Fibroblast of villous mesenchyme (primary cell): ENCODE measurements at places on chromosomes 1 and 21. TPM values are rescaled to one million over a fixed set of nuclear protein-coding genes. Genes with fewer than 3 reads are reported as not detected.

S100A7A gene
- not detected in 2 replicates for total RNA-seq

ARL8A gene
- 18.7 and 28.5 TPM in 2 replicates for total RNA-seq

LRRC38 gene
- not detected in 2 replicates for total RNA-seq

DIO1 gene
- not detected in 2 replicates for total RNA-seq

PIK3R3 gene
- total RNA-seq: 10.3 and 14.2 TPM in 2 replicates

CHIA gene
- not detected in 2 replicates for total RNA-seq

CNST gene
- 27.7 and 44.0 TPM in 2 replicates for total RNA-seq

ORC1 gene
- total RNA-seq: 4.8 and 5.2 TPM in 2 replicates

GSTM4 gene
- total RNA-seq: 11.7 and 15.1 TPM in 2 replicates

FCMR gene
- 1.3 and 1.6 TPM in 2 replicates for total RNA-seq

SELE gene
- total RNA-seq: not detected in 2 replicates
